Stimulated activated CD8-positive, alpha-beta memory T cell treated with anti-CD3 and anti-CD28 coated beads, Interleukin-7, amount 100 ng/mL, for 1 hour (primary cell): ENCODE measurements at places on chromosomes 2 and 18.

DNA sequence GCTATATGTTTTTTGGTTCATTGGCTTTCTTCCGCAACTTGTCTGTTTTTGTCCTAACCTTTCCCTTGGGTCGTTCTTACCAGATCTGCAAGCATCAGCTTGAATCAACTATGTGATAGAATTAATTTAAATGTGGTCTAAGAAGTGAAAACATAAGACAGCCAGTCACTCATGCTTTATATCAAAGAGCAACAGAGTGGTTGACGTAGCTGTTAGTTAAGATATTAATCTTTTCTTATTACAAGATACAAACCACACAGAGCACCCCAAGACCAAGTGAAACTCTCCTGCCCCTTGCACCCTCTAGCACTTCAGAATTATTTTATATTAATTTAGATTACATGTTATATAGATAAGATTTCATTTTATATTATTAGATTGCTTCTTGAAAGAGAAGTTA, 15.2 kb downstream of the IL18RAP start:
- DNase-seq = no peak

- no peak for DNase-seq
Observed at GRCh38 chr2:108604196-108604595, 69.9 kb downstream of the LIMS1 start.

GRCh38 chr2:237708961-237709360, 81.6 kb downstream of the LRRFIP1 start:
- no peak for DNase-seq

GRCh38 chr18:77116201-77117080, 16.1 kb downstream of the MBP start:
- no peak for DNase-seq

DNA sequence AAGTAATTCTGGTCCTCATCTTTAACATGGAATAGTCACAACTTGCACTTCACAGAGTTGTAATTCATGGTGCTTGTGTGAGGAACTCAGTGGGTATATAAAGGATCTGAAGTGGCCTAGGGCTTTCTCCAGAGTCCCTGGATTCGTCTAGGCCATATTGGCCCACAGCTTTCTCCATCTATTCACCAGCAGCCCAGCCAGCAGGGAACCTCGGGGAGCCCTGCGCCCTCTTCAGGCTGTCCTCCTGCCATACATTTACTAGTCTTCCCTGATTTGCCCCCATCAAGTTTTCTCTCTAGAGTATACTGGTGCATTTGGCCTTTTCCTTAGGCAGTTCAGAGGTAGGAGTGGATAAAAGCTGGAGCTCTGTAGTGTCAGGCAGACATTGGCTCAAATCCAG, 278.3 kb downstream of the MYCN start:
- no peak for DNase-seq

DNA sequence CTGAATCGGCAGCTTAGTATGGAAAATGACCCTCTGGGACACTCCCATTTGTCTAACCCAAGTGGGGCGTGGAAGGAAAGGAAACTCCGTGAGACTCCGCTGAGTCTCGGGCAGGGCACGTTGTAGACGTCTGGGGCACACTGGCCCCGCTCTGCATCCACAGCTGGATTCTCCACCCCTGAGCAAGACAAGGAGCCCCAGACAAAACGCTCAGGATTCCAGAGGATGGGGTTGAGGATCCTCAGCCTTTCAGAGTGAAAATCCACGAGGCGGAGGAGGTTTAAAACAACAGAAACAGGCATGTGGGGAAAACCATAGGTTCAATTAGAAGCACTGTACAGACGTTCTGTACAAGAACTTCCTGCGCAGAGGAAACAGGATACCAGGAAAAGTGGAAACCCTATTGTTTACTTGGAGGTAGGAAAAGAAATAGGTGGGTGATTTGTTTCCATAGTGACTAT, 124.9 kb upstream of the ZNF236 start:
- DNase-seq = no peak

GRCh38 chr2:144163592-144163991, 356.3 kb downstream of the ZEB2 start:
- no peak for DNase-seq

DNA sequence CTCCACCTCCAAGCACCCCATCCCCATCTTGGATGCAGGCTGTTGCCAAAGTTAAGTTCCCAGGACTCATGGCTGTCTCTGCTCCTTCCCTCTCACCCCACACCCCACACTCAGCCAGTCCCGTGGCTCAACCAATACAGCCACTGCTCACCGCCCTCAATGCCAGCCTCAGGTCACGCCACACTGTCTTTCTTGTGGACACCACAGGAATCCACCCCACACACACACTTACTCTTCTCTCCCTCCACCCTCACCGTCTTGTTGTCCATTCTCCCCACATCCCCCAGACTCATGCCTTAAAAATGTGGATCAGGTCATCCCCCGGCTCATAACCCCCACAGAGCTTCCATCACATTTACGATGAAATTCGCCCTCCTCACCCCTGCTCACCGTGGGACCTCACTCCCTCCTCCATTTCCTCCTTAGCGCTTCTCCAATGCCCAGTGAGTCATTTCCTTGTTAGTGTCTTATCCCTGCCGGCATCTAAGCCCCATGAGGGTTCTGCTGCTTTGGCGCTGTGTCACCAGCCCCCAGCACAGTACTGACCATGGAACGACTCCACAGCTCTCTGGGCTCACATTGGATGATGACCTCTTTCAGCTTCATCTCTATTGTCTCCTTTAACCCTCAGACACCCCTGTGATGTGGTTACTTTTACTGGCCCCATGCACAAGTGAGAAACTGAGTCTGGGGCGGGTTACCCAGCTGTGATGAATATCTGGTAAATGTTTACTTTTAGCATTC, 13.8 kb downstream of the MLPH start:
- no peak for DNase-seq

DNA sequence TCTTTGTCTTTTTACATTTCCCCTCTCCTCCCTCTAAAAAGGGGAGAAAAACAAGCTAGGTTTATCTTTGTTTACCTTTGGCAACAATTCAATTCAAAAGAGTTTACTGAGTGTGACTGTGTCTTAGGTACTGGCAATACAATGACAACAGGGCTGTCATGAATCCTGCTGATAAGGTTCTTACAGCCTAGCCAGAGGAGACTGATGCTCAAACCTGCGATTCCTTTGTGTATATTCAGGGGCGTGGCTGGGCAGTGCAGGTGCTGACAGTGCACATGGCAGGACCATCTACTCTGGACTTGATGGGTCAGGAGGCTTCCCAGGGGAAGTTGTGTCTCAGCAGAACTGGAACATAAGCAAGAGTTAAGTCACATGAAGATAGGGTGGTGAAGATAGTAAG, 23.2 kb upstream of the TTN start:
- no peak for DNase-seq

DNA sequence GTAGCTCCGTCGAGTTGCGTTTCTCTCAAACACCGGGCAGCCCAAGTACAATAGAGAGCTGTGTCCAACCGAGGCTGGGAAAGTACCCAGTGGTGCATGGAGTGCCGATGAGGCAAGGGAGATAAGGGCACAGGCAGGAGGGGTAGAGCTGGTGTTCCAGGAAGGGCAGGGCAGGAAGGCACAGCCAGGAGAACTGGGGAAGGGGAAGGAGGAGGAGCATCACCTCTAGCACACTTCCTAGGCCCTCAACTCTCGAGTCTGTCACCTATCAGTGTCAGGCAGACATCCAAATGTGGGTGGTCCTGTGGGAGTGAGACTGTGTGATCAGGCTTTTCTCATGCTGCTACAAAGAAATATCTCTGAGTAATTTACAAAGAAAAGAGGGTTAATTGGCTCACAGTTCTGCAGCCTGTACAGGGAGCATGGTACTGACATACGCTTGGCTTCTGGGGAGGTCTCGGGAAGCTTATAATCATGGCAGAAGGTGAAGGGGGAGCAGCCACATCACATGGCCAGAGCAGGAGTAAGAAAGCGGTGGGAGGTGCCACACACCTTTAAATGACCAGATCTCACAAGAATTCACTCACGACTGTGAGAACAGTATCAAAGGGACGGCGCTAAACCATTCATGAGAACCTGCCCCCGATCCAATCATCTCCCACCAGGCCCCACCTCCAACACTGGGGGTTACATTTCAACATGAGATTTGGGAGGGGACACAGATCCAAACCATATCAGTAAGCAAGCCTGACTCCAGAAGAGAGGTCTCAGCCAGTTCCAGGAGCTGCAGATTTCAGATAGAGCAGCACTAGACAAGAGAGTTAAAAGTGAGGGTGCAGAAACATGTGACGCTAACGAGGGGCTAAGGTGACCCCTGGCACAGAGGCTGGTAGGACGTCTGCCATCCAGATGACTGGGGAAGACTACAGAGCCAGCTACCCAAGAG, 75.7 kb downstream of the MBOAT2 start:
- no peak for DNase-seq

DNA sequence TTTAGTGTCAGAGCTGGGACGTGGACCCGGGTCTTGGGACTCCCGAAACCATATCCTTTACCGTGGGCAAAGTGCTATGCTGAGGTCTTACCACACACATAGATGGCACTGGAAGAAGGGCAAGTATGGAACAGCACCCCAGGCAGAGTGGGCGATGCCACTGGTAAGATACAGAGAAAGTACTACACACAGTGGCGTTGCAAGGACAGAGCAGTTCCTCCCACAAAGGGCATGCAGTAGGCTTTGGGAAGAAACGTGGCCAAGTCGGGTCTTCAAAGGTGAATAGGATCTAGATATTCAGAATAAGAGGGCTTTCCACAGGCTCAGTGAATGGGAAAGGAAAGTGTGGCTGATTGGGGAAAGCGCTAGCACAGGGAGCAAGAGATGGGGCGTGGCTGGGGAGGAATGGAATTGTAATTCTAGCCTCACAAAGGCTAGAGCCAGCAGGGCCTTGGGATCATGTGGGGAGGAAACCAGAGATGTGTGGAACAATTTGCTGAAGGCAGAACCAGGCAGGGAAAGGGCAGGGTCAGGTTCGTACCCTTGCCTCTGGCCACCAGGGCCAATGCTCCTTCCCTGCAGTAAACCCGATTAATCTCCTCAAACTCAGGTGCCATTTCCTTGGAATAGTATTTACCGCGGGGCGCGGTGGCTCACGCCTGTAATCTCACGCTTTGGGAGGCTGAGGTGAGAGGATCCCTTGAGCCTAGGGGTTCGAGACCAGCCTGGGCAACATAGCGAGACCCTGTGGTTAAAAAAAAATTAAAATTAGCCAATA, 36.0 kb downstream of the PCBP1 start:
- no peak for DNase-seq

GRCh38 chr2:147110317-147110716, 734.5 kb upstream of the ACVR2A start:
- DNase-seq = no peak

DNA sequence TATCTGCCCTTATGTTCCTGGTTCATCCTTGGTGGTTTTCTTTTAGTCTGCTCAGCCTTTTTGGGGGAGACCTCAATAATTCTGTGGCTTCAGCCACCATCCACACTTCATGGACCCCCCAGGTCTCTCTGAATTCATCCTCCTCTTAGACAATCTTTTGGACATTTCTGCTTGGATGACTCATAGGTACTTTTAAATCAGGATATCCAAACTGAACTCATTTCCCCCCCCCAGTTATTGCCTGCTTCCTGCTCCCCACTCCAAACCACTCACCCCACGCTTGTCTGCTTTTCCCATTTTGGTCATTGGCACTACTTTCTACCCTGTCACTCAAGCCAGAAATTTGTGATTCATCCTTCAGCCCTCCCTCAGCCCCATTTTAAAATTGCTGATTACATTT, 78.5 kb downstream of the TANC1 start:
- no peak for DNase-seq

DNA sequence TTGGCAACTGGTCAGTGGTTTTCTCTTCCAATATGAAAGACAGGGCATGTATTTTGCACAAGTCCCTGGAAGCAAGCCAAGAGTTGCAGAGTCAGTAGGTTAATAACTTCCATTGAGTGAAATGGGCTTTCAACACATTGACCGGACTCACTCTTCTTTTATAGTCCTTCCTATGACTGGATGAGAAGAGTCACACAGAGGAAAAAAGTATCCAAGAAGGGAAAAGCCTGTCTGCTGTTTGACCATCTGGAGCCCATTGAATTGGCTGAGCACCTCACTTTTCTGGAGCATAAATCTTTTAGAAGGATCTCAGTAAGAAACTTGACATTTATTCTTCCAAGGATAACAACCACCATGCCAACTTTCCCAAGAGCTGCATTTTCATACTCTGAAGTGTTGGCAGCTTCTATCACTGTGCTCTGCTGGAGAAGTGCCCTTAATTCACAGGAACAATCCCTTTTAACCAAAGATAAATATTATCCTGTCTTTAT, 45.4 kb downstream of the RASGRP3 start:
- no peak for DNase-seq

DNA sequence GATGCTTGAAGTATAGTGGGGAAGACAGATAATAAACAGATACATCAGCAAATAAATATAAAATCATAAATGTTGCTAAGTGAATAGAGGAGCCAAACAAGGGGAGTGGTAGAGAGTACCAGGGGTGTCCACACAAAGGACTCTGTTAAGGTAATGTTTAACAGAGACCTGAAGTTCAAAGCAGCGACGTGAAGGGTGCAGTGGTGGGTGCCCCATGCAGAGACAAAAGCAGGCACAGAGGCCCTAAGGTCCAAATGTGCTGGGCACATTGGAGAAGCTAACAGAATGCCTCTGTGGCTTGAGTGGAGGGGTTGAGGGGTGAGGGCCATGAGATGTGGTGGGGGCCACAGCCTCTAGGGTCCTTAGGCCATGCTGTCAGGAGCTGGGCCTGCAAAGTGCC, 109.1 kb downstream of the POLE4 start:
- no peak for DNase-seq

DNA sequence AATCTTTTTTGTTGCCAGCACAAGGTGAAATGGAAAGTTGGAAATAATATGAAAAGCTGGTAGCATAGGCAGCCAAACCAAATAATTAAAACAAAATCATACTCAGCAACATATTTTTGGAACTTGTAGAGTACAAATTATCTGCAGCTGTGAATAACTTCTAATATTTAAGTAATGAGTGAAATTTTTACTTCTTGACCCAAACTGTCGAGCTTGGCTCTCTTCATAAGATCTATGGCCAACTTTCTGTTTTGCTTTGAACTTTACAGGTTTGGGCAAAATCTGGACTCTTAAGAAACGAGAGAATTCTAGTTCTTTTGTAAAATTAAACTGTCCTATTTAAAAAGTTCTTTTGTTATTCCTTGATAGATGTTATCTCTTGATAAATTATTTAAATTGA, 25.6 kb upstream of the CCDC102B start:
- DNase-seq = no peak

DNA sequence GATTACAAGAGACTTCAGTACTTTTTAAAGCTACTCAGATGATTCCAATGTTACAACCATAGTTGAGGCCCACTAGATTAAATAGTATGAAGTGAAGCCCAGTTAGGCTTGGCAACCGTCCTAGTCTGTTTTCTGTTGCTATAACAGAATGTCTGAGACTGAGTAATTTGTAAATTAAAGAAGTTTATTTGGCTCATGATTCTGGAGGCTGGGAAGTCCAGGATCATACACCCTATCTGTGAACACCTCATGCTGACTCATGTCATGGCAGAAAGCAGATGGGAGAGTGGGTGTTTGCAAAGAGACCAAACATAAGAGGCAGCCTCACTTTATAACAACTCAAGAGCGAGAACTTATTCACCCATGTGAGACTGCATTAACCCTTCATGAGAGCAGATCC, 63.1 kb downstream of the CCDC150 start:
- no peak for DNase-seq
